ENCODE measurements at places on chromosomes 12 and 14.

DNA sequence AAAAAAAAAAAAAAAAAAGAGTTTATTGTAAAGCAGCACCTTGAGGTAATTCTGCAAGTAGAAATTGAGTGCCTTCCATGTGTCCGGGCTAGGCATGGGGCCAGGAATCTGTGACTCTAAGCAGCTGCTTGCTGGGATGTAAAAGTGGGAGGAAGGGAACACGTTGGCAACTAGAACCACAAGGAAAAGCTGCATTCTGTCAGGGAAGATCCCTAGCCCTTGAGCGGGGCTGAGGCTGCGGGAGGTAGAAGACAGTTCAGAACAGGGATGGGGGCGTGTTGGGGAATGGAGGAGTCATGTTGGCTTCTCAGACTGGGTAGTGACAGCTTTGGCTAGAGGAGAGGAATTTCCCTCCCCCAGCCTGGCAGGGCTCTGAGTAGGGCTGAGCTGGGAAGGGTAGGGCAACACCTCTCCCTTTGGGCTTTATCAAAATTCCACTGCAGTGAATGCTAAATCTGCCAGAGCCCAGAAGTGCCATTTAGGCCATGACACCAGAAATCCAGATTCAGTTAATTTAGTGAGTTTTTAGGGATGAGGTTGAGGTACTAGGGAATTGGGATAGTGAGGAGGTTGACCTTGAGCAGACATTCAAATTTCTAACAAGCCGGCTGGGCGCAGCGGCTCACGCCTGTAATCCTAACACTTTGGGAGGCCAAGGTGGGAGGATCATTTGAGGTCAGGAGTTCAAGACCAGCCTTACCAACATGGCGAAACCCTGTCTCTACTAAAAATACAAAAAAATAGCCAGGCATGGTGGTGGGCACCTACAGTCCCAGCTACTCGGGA is 3.4 kb upstream of the TRAFD1 start:
- no peak for DNase-seq

DNA sequence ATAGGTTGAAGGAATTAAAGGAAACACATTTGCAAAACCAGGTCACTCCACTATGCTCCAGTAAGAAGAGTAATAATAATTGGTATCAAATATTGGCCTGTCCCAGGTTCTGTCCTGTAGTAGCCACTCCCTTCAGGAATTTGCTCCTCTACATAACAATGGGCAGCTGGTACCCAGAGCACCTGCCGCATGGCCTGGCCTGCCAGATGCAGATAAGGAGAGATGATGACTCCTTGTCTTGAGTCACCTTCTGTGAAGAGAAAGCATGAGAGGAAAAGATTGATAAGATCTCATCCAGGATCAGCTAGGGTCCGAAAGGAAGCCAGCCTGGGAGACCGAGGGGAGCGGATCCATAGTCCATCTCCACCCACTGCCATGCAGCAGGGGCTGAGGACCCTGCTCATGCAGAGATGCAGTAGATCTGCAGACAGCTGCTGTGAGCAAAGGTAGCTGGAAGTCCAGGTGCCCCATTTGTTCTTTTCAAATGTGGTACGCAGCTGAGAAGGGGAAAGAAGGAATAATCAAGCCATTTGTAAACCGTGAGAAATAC is 24.3 kb downstream of the VCPKMT start:
- DNase-seq, result no peak

DNA sequence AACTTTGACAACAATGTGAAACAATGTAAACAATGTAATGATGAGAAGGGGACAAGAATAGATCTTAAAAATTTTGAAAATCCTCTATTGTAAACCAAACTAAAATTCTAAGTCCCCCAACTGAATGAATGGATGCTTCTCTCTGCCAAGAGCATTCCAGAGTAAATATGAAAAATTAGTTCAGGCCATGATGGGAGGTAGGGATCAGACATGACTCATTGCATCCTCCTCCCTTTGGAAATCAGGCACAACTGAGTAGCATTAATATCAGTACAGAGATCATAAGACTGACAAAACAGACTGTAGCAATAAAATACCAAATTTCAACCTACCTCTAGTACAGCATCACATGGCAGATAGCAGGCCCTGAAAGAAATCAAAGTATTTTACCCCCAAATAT is 559.9 kb downstream of the C12orf50 start:
- DNase-seq, result no peak

GRCh38 chr12:91222746-91223145 is 40.1 kb upstream of the DCN start:
- DNase-seq, result no peak

DNA sequence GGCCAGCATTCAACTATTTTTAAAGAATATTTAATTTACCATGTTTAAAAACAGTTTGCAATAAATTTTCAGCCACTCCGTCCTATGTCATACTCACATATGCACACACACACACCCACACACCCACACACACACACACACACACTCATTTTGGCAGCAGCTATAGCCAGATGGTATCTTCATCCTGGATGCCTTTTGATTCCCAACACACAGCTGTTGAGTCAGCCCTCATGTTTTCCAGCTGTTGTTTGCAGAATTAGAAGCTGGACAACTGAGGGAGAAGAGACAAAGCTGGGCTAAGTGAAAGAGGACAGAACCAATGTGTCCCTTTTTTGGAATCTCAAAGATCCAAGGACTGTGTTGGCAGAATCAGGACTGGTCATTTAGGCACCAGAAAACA is 80.0 kb upstream of the EGLN3 start:
- DNase-seq, result no peak

DNA sequence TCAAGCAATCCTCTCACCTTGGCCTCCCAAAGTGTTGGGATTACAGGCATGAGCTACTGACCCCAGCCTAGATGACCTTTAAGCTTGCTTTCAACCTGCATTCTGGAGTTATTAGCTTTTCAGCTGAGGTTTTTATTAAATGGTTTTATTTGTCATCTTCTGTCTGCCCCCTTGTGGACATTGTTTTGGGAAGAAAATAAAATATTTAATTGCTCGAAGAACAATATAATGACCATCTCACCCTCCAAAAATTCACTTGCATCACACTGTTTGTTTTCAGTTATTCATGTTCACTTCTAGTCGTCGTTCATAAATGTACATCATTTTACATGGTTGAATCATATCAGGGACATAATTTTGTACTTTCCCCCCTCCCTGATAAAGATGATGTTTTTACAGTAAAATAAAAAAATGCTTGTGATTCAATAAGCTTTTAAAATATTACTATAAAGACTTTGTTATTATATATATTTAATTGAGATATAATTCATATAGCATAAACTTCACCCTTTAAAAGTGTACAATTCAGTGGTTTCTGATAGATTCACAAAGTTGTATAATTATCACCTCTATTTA is 10.1 kb upstream of the SPATS2 start:
- peak; percentile 58 for DNase-seq

DNA sequence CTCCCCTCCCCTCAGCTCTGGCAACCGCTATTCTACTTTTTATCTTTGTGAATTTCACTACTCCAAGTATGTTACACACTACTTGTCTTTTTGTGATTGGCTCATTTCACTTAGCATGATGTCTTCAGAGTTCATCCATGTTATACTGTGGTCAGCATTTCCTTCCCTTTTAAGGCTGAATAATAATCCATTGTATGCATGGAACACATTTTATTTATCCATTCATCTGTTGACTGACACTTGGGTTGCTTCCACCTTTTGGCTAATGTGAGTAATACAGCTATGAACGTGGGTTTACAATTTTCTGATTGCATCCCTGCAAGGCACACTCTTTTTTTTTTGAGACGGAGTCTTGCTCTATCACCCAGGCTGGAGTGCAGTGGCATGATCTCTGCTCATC is 53.0 kb upstream of the FUT8 start:
- DNase-seq, result peak; percentile 70

DNA sequence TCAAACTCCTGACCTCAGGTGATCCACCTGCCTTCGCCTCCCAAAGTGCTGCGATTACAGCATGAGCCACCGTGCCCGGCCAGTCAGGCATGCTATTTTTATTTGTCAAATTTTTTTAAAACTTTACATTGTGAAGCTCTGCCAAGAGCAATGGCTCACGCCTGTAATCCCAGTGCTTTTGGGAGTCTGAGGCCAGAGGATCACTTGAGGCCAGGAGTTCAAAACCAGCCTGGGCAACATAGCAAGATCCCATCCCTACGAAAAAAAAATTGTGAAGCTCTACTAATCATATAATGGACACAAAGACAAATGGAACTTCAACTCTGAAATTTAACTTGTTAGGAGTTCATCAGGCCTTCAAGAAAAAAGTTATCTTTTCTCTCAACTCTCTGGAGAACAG is 1.9 kb downstream of the R3HDM2 start:
- DNase-seq, result no peak
